ENCODE measurements at places on chromosomes 12 and 14. TPM values are rescaled to one million over a fixed set of nuclear protein-coding genes. Genes with fewer than 3 reads are reported as not detected.

GRCh38 chr14:69997849-69998248 lies 118.6 kb downstream of the SMOC1 start:
- no peak overlapping the region for H3K27ac ChIP-seq
- H3K4me3 ChIP-seq = no peak overlapping the region
- H3K4me1 ChIP-seq = no peaks in the 10 kb centered on the region
- peaks cover 37% of the 10 kb centered on the region for H3K27me3 ChIP-seq

DNA sequence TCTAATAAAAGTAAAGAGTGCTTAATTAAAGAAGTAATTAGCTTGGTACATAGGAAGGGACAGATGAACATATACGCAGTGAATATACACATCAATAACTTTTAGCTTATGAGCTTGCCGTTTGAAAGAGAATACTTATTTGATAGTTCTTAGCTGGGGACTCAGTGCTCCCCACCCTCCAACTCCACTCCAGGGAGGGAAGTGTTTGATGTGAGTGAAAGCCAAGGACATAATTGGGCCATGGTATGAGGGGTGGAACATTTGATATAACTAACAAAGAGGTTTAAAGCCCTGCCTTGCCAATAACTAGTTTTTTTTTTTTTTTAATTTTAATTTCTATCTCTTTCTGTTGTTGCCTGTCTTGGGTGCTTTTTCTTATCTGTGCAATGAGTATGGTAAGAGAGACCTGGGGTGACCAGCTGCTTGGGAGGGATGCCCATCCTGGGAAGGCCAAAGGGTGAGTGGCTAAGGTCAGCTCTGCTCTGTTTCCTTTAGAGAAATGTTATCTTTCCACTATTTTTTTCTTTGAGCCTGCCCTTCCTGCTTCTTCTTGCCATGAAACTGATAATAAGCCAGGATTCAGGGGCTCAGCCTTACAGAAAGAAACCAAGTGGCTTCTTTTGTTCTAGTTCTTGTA lies 132.8 kb upstream of the CPSF6 start:
- H3K4me1 ChIP-seq = peaks cover 2% of the 10 kb centered on the region
- H3K4me3 ChIP-seq = no peak overlapping the region
- H3K27me3 ChIP-seq = no peaks in the 10 kb centered on the region

WNT1 gene
- not detected for total RNA-seq

GRCh38 chr12:40232602-40233001 lies 7.8 kb downstream of the LRRK2 start:
- no peaks in the 10 kb centered on the region for H3K27me3 ChIP-seq
- H3K36me3 ChIP-seq = no peaks in the 10 kb centered on the region
- DNase-seq = no peak
- no peak overlapping the region for H3K27ac ChIP-seq
- H3K4me3 ChIP-seq = no peak overlapping the region

CIROP gene
- 1.6 TPM for total RNA-seq

DNA sequence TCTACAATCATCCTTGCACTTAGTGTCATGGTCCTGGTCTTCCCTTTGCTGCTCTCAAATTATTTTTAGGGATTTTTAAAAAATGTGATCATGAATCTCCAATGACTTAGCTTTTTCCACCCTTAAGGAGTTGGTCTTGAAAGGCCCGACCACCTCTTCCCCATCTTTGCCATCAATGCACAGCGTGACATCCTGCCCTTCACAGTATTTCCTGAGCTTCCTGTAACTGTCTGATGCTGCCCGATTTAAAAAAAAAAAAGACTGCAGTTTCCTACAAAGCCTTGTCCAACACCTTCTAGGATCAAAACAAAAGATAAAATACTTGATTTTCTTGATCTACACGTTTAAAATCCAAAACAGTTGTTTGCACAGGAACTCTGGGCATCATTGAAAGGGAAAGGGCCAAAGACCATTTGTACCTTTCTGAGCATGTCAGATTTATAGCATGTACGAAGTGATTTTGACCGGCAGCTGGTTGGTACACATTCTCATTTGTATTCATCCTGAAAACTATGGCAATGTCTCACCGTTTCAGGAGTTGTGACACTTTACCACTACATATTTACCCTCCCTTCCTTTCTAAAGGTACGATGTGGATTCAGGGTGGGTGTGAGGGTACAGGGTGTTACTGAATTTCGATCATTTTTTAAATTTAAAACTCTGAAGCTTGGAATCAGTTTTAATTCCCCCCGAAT lies 7.4 kb upstream of the ELK3 start:
- DNase-seq = no peak
- no peaks in the 10 kb centered on the region for H3K4me1 ChIP-seq
- no peak overlapping the region for H3K27ac ChIP-seq
- no peaks in the 10 kb centered on the region for H3K27me3 ChIP-seq

GRCh38 chr12:117130801-117131200 lies 31.6 kb upstream of the TESC start:
- no peaks in the 10 kb centered on the region for H3K27me3 ChIP-seq

DNA sequence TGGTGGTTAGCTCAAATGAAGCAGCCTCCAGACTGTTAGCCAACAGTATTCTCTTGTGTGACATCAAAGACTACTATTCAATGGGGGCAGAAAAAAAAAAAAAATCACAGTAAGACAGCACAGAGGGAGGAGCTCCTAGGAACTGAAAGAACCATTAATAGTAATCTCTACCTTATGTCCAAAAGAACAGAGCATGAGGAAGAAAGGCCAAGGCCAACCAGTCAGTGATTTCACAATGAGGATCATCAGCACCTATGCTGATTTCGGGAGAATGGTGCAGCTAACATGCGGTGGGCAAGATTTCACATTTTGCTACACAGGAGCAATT lies 66.3 kb upstream of the SOX5 start:
- H3K27me3 ChIP-seq = no peaks in the 10 kb centered on the region
- H3K4me3 ChIP-seq = no peak overlapping the region
- H3K4me1 ChIP-seq = peaks cover 11% of the 10 kb centered on the region
- H3K27ac ChIP-seq = peak overlapping the region; percentile 54
- no peak for DNase-seq

PARP2 gene
- total RNA-seq = 58.4 TPM

DNA sequence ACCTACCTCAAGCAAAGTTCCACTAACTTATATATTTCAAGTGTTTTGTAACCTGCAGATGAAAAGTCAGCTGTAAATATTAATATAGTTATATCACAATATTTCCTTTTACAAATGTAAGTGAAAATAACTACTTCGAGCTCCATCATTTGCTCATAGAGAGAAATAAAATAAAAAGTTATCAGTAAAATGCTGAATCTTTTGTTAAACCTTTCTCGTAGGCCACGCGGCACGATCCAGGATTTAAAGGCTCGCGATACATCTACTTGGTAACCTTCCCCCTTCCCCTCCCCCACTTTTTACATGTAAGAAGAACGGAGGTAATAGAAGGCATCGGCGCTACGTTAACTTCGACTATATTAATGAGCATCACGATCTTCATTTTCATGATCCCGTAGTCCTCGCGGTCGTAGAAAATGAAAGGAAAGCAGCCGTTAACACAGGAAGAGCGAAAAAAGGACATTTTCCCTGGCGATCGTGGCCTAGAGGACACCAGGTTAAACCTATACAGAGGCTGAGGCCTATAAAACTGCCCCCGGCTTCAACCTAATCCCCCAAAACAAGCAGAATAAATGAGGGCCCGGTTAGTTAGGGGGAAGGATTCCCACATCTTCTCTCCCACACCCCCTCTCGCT lies 508 bp downstream of the HNRNPC start:
- peaks cover 47% of the 10 kb centered on the region for H3K36me3 ChIP-seq
- H3K4me3 ChIP-seq = peak overlapping the region; percentile 97
- no peaks in the 10 kb centered on the region for H3K27me3 ChIP-seq
- H3K27ac ChIP-seq = peak overlapping the region; percentile 93
- peaks cover 3% of the 10 kb centered on the region for H3K4me1 ChIP-seq
